Right hindlimb (tissue), 1 donor: ENCODE measurements at places on chromosomes 2 and 18.
A peak's percentile ranks its signal among the peaks of the same experiment; 100 is the strongest.

GRCh38 chr2:70508711-70509462 lies 44.7 kb downstream of the TGFA start:
- DNase-seq, result no peak

DNA sequence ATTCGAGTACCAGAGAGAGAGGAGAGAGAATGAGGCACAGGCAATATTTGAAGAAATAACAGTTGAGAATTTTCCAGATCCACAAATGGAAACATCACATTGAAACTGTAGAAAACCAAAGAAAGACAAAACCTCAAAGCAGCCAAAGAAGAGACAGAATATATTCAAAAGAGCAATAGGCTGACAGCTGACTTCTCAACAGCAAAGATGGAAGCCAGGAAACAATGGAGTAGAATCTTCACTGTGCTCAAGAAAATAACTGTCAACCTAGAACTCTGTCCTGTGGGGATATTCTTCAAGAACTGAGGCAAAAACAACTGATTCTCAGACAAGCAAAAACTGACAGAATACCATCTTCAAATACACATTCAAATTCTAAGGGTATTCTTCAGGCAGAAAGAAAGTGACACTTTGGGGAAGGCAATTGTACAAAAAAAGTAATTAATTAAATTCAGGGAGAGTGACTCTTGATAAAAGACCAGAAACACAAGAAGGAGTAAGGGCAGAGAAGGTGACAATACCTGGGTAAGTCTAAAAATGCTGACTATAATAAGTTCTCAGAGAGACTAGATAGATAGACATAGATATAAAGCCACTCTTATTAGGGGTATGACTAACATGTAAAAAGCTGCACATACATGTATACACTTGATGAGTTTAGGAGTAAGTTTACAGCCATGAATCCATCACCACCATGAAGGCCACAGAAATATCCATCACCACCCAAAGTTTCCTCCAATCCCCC lies 25.6 kb downstream of the ANKMY1 start:
- DNase-seq, result no peak

DNA sequence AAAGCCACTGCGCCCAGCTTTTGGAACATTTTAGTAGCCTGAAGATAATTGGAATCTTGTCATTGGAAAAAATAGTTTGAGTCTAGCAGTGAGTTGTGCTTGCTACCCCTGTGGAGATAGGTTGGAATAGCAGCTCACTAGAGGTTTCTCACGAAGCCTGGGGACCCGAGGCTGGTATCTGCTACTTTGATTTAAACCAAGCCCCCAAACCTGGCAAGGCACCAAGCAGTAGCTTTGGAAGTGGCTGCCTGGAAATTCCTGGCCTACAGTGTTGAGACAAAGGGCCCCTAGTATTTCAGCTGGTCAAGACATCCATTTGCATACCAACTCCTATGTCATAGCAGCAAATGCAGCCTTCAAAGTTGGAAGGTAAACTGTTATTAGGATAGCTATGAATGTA lies 42.1 kb downstream of the NOP58 start:
- peak; percentile 30 for DNase-seq

GRCh38 chr18:58527952-58528287 lies 101.0 kb downstream of the ALPK2 start:
- DNase-seq, result no peak

DNA sequence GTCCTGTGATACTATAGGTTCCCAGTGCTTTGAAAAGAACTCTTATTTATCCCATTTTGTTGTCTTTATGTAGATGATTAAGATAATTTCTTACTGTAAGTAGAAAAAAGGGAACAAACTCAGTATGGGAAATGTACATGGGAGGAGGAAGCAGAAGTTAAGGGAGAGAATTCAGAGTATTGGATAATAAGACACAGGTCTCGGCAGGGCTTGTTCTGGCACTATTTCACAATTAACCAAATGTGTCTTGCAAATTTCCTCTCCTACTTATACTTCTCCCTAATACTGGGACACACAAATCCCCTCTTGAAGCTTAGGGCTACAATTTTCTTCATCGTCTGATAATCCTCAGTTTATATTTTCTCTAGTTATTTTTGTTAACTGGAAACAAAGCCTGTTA lies 744.0 kb downstream of the ADCYAP1 start:
- no peak for DNase-seq

DNA sequence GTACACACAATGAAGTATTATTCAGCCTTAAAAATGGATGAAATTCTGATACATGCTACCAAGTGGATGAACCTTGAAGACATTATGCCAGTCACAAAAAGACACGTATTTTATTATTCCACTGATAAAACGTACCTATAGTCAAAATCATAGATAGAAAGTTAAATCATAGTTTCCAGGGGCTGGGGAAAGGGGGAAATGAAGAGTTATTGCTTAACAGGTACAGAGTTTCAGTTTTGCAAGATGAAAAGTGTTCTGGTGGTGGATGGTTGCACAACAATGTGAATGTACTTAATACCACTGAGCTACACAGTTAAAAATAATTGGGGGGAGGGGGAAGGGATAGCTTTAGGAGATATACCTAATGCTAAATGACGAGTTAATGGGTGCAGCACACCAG lies 279.0 kb upstream of the STON1 start:
- no peak for DNase-seq

GRCh38 chr2:117087535-117088291 lies 726.8 kb upstream of the DDX18 start:
- no peak for DNase-seq

DNA sequence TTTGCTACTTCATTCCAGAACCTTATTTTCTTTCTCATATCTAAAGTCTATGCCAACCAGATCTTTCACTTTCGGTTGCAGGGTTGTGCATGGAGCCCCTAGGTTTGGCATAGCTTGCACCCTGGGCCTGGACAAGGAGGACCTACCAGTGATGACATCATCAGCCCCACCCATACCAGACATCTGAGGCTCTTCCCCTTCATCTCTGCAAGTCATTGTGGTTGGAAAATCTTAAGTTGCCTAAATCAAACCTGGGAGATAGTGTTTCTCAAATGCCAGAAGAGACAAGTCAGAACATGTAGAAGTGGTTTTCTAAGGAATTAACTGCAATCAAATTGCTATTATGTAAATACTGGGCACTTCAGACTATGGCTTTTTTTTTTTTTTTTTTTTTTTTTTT lies 363.3 kb downstream of the ZNF516 start:
- no peak for DNase-seq

- peak; percentile 7 for DNase-seq
These were observed 83.4 kb downstream of the PXDN start for GRCh38 chr2:1660656-1661640.

GRCh38 chr2:142885543-142885942 lies 8.1 kb downstream of the KYNU start:
- no peak for DNase-seq

DNA sequence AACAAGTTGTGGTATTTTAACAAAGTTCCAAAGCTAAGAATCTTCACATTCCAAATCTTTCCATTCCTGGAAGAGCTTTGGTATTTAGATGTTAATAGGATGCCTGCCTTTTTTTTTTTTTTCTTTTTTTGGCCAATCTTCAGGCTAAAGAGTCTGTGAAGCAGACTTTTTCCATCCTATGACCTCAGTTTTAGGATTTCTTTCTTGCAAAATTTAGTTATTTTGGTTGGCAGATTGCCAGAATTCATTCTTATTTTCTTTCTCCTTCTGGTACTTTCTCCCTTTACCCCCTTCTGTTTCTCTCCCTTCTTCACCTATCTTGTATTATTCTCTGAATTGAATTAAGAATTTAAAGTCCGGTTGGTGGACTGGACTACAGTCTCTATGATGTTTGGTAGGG lies 217.8 kb upstream of the REV1 start:
- DNase-seq, result no peak

- no peak for DNase-seq
These were observed 264.7 kb downstream of the RNF152 start for GRCh38 chr18:61628085-61628484.

- DNase-seq, result peak; percentile 33
These were observed 9.5 kb downstream of the CXCR4 start for GRCh38 chr2:136108463-136108862.

DNA sequence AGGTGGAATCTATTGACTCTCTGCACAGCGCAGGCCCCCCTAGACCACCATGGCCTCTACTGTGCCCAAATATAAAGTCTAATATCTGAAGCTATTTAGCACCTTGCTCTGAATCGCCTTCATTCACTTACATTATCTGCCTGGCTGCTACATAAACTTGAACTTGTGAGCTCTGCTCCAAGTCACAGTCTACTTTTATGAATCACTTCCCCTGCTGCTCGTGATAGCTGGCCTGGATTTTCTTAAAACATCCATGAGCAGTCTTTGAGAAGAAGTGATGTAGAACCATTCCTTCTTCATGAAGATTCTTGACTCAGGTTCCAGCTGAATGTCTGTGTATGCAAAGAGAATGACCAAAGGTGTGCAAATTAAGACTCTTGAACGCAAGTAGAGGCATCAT lies 359.5 kb downstream of the RND3 start:
- DNase-seq, result no peak

- DNase-seq, result no peak
These were observed 126.3 kb upstream of the OSR1 start for GRCh38 chr2:19484736-19485135.

- no peak for DNase-seq
These were observed 449.0 kb upstream of the ID2 start for GRCh38 chr2:8232871-8233270.

- no peak for DNase-seq
These were observed 158.8 kb downstream of the NDUFA10 start for GRCh38 chr2:239866350-239866749.

GRCh38 chr18:13453714-13454113 lies 235.2 kb downstream of the LDLRAD4 start:
- DNase-seq, result no peak

DNA sequence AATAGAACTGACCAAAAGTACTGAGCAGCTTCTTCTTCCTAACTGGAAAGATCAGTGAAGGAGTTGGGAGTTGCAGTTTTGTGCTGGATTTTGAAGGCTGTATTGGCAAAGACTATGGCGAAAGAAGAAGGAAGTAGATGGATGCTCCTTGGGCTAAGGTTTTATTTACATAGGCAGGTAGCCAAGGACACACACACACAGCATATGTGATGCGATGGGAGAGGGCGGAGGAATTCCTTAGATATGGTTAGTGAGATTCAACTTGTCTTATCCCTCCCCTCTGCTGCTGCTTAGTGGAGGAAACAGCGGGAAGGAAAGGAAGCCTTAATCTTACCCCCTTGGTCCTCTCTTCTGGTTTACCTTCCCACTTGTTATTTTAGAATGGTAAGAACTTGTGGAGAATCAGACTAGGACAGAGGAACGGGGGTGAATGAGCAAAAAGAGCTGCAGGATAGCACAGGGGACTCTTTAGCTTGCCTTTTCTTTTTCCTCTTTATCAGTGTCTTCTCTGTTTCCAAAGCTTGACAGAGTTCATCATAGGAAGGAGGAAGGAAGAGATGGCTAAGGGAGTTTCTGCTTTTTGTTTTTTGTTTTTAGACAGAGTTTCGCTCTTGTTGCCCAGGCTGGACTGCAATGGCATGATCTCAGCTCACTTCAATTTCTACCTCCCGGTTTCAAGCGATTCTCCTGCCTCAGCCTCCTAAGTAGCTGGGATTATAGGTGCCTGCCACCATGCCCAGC lies 87.9 kb downstream of the OSBPL6 start:
- no peak for DNase-seq

DNA sequence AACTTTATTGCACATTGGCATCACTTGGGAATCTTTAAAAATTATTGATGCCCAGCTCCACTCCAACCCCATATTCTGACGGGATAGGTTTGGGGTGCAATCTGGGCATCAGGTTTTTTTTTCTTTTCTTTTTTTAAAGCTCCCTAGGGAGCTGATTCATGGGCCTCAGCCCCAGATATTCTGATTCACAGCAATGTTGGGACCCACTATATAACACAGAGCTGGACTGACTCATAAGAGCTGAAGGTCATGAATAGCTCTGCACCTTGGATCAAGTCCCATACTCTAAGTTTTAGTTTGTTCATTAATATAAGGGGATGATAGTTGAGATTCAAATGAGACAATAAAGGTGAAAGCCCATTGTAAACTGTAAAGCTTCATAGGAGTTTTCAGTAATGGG lies 191.1 kb upstream of the REV1 start:
- no peak for DNase-seq

DNA sequence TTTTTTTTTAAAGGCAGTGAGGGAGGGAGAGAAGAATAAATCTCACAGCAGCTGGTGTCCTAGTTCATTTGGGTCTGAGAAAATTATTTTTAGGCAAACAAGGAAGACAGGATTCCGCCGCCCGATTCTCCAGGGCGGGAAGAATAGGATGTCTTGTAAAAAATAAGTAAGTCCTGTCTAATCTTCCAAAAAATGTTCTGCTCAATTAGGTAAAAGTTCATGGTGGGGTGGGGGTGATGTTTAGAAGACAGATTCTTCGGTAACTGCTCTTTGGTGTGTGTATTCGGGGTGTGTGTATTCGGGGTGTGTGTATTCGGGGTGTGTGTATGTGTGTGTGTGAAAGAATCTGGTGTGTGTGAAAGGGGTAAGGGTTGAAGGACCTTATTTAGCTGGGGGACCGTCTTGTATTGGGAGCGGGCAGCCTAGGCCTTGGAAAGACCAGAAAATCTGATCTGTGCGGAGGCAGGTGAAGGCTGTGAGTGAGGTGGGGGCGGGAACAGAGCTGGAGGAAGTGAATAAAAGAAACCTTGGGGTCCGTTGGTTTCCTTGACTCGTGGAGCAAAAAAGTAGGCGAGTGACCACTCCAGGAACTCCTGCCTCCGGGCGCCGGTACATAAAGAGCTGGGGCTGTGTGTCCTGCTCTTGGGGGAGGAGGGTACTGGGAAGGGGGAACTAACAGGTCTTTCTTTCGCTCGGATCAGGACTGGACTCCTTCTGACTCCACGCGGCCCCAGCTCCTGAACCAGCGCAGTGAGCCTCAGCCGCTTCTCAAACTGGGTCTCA lies 4.4 kb upstream of the PAX3 start:
- no peak for DNase-seq
